ENCODE measurements at places on chromosomes 4 and X. TPM values are rescaled to one million over a fixed set of nuclear protein-coding genes. Genes with fewer than 3 reads are reported as not detected.

- DNase-seq: no peak
Measured at GRCh38 chr4:11430536-11430935, 1.8 kb upstream of the HS3ST1 start.

GRCh38 chr4:185011408-185011807 is 6.9 kb upstream of the HELT start:
- DNase-seq: peak; percentile 43

GRCh38 chrX:28135378-28136047 is 154.3 kb upstream of the DCAF8L1 start:
- peak; percentile 56 for DNase-seq

GRCh38 chrX:16445166-16445752 is 204.7 kb upstream of the S100G start:
- DNase-seq: peak; percentile 70

Gene ANAPC4
- 20.8 TPM for total RNA-seq

DNA sequence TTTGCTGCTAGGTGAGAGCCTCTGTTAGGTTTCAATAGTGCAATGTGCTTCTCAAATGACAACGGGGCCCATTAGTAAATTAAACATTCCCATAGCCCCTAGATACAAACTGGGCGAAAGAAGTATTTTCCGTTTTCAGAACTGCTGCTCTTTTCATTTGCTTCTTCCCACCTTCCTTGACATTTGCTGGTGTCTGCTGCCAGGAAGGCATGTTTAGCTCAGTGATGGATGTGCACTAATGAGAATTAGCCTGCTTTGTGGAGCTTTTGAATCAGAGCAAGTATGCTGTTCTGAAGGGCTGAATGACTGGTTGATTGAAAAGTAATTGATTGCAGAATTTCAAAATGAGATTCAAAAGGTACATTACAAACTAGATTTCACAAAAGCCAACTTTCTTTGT is 57.0 kb downstream of the SHROOM3 start:
- no peak for DNase-seq

DNA sequence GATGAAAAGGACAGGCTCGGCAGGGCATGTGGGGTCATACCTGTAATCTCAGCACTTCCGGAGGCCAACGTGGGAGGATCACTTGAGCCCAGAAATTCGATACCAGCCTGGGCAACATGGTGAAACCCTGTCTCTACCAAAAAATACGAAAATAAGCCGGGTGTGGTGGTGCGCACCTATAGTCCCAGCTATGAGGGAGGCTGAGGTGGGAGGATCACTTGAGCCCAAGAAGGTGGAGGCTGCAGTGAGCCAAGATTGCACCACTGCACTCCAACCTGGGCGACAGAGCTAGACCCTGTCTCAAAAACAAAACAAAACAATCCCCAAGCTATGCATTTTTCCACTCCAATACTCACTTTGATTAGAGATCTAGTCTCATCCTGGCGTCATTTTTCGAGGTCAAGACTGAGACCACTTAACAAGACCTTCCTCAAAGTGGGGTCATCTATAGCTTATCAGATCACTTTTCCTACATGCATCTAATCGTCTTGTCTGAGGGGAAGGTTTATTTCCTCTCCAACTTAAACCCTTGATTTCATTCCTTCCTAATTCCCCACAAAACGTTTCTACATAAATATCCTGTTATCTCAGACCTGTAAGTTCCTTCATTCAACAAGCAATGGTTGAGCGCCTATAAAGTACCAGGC is 1.3 kb downstream of the NKAP start:
- DNase-seq: no peak

DNA sequence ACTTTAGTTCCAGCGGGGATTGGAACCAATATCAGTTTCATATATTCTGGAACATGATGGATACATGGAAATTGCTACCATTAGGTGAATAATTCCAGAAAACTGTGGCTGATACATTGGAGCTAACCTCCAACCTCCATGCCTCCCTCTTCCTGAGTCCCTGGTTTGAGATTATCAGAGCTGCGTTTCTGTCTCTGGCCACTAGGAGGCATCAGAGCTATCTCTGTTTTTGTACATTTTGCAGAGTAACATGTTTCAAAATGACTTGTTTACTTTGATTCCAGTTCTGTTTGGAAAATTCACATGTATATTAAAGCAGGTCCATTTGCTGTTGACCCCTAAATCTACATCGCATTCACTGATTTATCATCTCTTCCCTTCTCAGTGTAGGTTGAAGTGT is 2.4 kb upstream of the RAB40AL start:
- DNase-seq: peak; percentile 53

GRCh38 chrX:154804261-154804956 is 876 bp downstream of the MPP1 start:
- DNase-seq: no peak

DNA sequence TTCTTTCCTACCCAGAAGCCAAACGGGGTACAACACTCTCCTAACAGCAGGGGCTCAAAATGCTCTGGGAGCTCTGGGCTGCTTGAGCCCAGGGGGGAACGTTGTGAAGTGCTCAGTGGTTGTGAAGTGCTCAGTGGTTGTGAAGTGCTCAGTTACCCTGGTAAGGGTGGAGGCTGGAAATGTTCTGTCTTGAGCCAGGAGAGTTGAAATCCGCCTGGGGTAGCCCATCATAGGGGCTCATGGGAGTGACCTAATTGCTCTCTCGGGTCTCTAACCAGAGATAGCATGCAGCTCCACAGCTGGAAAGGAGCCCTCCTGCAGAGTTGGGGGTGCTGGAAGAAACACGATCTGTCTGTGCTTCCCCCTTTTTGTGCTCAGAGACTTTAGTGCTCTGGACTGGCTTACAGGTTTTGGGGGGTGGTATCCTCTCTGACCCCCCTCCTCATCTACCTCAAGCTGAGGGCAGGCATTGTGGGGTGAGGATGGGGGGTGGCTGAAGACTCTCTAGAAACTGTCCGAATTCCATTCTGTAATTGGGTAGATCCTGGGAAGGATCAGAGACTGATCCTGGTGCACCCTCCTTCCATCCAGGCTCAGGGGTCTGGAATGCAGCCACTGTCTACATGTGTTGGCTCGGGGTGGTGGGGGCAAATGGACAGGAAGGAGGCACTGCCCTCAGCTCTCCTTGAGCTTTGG is 2.7 kb downstream of the EFNB1 start:
- DNase-seq: peak; percentile 13

DNA sequence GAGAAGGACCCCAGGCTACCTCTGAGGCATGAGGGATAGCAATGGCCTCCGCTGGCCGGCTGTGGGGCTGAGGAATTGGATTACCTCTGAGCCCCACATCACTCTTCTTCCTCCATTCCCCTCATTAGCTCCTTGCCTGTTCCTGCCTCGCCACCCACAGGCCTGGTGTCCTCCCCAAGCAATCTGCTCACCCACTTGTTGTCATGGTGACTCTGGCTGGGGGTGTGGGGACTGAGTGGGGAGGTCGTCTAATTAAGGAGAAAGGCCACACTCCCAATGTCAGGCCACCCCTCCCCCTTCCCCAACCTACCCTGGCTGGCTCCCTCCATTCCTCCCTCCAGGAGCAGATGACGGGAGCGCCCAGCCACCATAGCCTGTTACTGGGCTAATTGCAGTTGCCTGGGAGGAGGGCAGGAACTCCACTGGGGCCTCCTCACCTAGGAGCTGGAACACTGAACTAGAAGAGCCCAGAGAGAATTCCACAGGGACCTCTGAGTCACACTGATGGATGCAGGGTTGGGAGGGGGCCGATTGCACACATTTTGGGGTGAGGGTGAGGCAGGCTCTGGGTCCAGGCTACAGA is 20.7 kb downstream of the NALF2 start:
- no peak for DNase-seq

DNA sequence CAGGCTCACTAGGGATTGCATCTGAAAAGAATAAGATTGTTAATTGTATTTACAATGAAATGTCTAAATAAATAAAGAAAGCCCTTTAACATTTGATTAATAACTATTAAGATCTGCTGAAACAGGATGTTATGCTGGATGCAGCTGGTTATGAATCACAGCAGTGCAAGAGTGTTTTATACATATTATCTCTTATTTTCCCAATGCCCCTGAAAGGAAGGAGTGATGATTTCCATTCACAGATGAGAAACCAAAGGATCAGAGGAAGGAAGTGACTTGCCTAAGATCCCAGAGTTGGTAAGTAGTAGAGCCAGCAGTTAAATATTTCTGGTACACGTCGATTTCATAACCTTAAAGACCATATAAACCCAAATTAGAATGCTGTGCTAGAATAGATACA is 76.3 kb upstream of the ARHGAP36 start:
- DNase-seq: no peak

DNA sequence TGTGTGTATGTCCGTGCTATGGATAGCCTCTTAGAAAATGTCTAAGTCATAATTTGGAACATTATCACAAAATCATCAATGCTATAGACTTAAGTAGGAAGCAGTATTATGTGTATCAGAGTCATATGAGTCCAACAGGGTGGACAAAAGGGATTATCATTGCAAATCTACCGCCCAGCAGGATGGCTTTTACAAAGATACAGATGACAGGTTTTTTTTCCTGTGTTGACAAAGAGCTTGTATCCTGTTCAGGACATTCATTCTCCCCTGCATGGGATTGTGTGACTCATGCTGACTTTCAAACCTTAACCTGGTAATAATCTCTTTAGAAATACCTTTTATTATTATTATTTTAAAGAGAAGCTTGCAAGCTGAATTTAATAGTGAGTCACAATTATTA is 310.3 kb upstream of the GNPDA2 start:
- peak; percentile 32 for DNase-seq

DNA sequence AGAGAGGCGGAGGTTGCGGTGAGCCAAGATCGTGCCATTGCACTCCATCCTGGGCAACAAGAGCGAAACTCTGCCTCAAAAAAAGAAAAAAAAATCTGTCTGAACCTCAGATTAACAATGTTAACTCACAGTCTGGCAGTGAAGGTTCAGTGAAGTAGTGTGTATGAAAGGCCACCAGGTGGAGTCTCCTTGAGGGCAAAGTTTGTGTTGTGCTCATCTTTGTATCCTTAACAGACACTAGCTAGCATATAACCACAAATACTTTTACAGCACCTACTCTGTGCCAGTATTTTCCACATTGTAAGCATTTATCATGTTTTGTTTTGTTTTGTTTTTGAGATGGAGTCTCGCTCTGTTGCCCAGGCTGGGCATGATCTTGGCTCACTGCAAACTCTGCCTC is 46.0 kb upstream of the MGST2 start:
- DNase-seq: peak; percentile 56

Gene EMCN
- not detected for total RNA-seq

- no peak for DNase-seq
Measured at GRCh38 chrX:44889824-44890223, 16.8 kb downstream of the KDM6A start.

GRCh38 chr4:5399790-5400421 is 308.5 kb downstream of the EVC2 start:
- peak; percentile 44 for DNase-seq

Gene PASD1
- total RNA-seq: not detected

Gene REELD1
- not detected for total RNA-seq

DNA sequence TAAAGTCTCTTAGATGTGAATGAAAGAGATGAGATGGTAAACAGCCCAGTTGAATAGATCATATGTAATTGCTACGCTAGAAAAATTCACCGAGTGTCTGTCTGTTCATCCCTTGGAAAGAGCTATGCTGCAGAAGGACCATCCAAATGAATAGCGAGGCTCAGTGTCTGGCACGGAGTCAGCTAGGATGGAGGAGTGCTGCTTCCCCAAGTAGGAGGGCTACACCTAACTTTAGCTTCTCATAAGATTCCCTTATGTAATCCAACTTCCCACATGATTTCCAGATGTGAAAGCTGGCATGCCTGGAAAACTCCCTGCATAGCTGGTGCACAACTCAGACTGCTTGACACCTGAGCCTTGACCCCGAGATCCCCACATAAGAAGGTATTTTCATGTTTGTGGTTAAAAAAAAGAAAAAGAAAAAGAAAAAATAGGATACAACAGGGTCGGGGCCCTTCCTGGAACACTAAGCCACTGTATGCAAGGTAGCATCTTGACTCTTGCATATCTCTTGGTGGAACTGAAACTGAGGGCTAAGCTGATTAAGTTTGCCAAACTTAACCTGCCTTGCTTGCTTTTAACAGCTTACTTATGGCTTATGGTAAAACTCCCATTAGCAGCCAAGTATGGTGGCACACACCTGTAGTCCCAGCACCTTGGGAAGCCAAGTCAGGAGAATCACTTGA is 82.3 kb downstream of the FREM3 start:
- peak; percentile 33 for DNase-seq

Gene NBDY
- total RNA-seq: 54.0 TPM

Gene PRR32
- not detected for total RNA-seq

DNA sequence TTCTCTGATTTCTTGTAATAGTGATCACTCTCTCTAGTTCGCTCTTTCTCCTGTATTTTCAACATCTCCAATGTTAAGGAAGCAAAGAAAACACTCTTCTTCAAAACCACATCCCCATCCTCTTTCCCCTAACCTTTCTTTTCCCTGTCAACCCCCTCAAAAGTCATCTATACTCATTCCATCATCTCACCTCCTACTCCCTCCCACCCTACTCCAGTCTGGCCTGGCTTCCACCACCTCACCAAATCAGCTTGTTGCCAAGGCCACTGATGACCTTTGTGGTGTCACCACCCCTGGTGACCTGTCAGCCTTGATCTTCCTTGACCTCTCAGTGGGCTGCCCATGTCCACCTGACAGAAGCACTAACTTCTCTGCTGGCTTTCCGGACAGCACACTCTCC is 2.3 kb downstream of the FAM3A start:
- no peak for DNase-seq

GRCh38 chr4:130648570-130648969 is 1552.6 kb downstream of the C4orf33 start:
- no peak for DNase-seq

GRCh38 chr4:24794051-24794450 is 1.3 kb upstream of the SOD3 start:
- no peak for DNase-seq

Gene ARHGAP36
- not detected for total RNA-seq

DNA sequence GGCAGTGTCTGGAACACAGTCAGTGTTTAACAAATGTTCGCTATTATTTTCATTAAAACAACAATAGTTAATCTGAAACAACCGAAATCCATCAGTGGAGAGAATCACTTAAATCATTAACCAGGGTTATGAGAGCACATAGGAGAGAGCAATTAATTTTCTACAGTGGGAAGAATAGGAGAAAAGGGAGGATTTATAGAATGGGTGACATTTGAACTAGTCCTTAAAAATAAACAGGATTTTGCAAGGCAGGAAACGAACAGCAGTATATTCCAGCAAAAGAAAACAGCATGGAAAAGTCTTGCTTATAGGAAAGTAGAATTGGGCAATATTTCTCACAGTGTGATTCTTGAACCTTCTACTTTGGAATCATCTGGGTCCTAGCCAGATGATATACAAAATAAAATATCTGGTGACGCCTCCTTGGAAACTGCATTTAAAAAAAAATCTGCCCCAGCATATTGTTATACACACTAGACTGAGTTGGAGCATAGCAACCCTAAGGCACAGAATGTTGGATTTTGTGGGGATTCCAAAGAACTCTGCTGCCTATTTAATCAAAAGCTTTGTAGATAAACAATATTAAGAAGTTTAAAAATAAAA is 56.1 kb downstream of the INTS12 start:
- no peak for DNase-seq

DNA sequence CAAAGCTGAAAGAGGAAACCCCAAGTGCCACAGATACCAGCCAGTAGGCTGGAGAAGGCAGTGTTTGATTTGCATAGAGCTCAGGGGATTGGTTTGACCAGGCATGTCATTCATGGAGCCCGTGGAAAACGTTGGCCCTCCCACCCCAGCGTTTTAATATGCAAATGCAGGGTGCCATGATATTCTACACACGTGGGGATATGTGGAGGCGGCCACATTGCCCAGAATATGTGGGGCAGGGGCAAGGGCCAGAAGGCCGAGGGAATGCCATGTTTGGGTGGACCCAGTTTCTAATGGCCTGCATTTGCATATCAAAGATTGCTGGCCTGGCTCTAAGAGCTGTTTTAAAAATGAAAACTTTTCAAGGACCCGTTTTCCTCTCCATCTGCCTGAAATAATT is 71.1 kb downstream of the MAP9 start:
- DNase-seq: no peak

Data from MCF 10A (cell line).